ENCODE measurements at places on chromosomes 2 and 18.
A peak's percentile ranks its signal among the peaks of the same experiment; 100 is the strongest.

DNA sequence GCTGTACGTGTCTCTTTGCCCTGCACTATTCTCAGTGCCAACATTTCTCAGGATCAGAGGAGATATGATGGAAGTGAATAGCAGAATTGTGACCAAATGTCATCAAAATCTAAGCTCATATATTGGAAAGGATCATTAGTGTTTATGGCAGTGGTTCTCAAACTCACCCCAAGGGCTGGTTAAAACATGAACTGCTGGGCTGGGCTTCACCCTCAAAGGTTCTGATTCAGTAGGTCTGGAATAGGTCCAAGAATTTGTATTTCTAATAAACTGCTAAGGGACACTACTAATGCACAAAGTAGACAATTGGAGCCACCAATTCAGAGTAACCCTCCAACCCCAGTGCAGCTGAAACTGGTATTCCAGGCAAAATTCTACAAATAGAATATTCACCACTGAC is 317.9 kb upstream of the UBE2E3 start:
- no peak for DNase-seq

GRCh38 chr2:63121055-63121834 is 70.6 kb downstream of the OTX1 start:
- no peak for DNase-seq

DNA sequence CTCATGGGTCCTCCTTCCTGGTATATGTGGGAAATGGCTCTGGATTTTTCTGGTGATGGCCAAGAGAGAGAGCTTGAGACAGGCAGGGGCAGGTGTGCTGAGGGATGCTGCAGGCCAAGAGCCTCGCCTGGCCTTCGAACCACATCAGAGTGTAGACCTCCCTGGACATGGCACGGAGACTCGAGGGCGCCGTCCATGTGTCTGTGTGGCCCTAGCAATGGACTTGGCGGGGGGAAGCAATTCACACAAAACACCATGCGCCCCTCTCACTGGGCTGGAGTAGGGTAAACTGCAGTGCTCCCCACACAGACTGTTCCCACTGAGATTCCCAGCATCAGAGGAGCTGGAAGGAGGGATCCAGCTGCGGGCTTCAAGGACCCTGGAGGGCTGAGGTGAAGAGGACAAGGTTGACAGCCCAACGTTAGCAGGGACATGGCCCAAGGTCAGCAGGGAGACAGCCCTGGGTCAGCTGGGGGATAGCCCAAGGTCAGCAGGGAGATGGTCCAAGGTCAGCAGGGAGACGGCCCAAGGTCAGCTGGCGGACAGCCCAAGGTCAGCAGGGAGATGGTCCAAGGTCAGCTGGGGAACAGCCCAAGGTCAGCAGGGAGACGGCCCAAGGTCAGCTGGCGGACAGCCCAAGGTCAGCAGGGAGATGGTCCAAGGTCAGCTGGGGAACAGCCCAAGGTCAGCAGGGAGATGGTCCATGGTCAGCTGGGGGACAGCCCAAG is 75.4 kb upstream of the HDAC4 start:
- no peak for DNase-seq

DNA sequence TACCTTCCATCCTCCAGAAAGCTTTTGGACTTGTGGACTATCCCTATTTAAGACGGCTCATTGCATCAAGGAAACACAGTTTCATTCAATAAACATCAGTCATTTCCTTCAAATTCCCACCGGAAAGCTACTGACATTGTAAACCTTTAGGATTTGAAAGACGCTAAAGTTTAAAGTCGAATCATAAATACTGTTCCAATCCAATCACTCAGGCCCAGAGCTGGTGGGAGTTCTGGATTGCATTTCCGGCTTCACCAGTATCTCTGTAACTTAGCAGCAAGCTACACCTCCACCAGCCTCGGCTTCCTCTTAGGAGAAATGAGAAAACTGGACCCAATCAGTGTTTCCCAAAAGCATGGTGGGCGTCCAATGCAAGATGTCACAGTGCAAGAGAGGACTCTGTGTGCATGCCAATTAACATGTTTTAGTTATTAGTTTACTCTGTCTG is 1.6 kb downstream of the WDFY1 start:
- DNase-seq, result peak; percentile 18

DNA sequence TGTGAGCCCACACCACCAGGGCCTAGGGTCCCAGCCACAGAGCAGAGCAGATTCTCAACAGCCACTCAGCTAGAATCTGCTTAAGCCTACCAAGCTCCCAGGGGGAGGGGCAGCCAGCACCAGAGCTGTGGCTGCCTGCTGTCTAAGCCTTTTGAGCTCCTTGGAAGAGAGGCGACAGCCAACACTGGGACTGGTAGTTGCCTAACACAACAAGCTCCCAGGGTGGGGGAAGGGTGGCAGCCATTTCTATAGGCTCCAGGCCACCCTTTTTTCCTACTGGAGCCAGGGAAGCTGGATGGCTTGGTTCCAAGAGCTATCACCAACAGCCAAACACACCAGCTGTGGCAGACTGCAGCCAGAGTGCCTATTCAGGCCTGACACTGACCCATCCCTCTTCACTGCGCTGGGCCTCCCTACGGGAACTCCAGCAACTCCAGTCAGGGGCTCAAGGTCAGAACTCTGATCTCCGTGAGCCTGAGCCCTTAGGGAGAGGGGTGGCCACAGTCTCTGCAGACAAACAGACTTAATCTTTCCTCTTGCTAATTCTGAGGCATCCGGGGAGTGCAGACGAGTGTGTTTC is 1824.3 kb upstream of the CELF4 start:
- DNase-seq, result no peak

GRCh38 chr2:63249161-63249560 is 198.5 kb downstream of the OTX1 start:
- DNase-seq, result no peak

- no peak for DNase-seq
These were observed 406.5 kb downstream of the XIRP2 start for GRCh38 chr2:167294776-167295140.

DNA sequence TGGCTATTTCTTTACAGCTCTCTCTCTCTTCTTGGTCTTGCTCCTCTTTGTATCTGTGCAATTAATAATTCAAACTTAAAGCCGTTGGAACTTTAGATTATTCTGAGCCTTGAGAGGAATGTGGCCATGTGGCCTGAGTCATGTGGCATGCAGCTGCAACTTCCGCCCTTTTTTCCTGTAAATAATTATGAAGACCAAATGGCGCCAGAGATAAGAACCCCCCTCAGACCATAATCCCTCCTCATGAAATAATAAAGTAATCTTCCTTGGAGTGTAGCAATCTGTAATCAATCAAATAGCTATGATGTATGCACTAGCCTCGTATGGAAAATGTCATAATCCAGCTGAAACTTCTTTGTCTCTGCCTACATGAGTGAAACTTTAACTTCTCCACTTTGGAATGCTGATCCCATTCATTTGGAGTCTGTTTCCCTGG is 13.5 kb upstream of the TWSG1 start:
- DNase-seq, result no peak

DNA sequence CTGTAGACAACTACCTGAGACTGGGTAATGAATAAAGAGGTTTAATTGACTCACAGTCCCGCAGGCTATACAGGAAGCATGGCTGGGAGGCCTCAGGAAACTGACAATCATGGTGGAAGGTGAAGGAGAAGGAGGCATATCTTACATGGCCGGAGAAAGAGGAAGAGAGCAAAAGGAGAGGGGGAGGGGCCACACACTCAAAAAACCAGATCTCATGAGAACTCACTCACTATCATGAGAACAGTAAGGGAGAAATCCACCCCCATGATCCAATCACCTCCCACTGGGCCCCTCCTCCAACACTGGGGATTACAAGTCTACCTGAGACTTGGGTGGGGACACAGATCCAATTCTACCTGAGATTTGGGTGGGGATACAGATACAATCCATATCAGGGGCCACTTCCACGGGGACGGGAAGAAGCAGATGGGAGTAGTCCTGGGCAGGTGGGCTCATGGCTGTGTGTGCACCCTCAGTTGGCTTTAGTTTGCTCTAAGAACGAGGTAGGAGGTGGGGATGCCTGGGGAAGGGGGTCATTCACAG is 9.9 kb downstream of the MAB21L4 start:
- DNase-seq, result no peak

DNA sequence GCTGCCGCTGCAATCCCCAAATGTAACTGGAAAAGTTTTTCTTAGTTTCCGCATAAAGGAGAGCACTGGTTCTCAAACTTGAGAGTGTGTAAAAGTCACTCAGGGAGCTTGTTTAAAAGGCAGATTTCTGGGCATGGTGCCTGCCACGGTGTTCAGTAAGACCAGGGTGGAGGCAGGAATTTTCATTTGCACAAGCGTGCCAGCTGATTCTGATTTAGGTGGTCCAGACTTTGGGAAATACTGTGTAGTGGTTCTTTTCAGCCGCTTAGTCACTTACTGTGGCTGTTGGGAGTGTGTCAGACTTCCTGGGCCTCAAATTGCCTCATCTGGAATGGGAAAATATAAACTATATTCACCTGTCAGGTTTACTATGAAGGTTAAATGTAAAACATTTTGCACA is 788 bp downstream of the ARMC9 start:
- no peak for DNase-seq

GRCh38 chr18:74234326-74235171 is 57.2 kb downstream of the CYB5A start:
- no peak for DNase-seq

DNA sequence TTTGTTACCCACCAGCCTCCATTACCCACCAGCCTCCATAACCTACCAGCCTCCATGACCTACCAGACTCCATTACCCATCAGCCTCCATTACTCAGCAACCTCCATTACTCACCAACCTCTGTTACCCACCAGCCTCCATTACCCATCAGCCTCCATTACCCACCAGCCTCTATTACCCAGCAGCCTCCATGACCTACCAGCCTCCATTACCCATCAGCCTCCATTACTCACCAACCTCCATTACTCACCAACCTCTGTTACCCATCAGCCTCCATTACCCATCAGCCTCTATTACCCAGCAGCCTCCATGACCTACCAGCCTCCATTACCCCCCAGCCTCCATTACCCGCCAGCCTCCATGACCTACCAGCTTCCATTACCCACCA is 133.3 kb upstream of the HS6ST1 start:
- no peak for DNase-seq

- no peak for DNase-seq
These were observed 184.7 kb upstream of the LINC00305 start for GRCh38 chr18:64333584-64333983.

- DNase-seq, result no peak
These were observed 173.7 kb downstream of the PTPRM start for GRCh38 chr18:7740821-7741220.

- no peak for DNase-seq
These were observed 29.1 kb downstream of the TMEM131 start for GRCh38 chr2:97966545-97967215.

- no peak for DNase-seq
These were observed 72.0 kb upstream of the TMEM178A start for GRCh38 chr2:39593439-39594393.

GRCh38 chr2:9740382-9741073 is 102.7 kb upstream of the TAF1B start:
- DNase-seq, result no peak

- DNase-seq, result no peak
These were observed 14.6 kb downstream of the ALPG start for GRCh38 chr2:232421189-232421785.

GRCh38 chr2:154243685-154244084 is 372.0 kb downstream of the GALNT13 start:
- no peak for DNase-seq

GRCh38 chr2:149399934-149400615 is 69.7 kb downstream of the LYPD6 start:
- DNase-seq, result no peak

DNA sequence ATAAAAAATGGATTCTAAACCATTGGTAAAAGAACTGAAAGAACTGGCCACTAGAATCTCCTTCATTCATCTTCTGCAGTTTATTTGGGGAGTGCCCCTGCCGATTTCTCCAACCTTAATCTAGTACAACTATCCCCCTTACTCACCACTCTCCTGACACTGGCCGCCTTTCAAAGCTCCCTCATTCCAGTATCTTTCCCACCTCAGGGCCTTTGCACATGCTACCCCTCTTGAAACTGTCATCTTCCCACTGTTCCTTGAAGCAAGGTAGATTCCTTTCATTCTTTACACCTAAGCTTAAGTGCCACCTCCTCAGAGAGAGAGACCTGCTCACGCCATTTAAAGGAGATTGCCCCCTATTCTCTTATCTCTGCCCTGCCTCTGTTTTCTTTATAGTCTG is 147.9 kb downstream of the MCFD2 start:
- no peak for DNase-seq

- no peak for DNase-seq
These were observed 46.9 kb downstream of the UXS1 start for GRCh38 chr2:106147159-106147558.

- DNase-seq, result no peak
These were observed 39.2 kb upstream of the GALNT1 start for GRCh38 chr18:35542356-35542755.

DNA sequence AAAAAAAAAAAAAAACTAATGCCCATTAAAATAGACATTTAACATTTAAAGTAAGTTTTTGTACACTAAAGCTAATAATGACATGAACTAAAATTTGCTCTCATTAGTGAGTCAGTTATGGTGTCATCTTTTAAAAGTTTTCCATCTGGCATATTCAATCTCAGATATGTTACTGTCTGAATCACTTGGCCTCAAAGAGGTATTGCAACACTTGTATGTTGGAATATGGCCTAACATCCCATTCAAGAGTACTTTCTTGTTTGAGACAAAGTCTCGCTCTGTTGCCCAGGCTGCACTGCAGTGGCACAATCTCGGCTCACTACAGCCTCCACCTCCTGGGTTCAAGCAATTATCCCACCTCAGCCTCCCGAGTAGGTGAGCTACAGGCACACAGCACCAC is 169.7 kb downstream of the TMEM163 start:
- no peak for DNase-seq

DNA sequence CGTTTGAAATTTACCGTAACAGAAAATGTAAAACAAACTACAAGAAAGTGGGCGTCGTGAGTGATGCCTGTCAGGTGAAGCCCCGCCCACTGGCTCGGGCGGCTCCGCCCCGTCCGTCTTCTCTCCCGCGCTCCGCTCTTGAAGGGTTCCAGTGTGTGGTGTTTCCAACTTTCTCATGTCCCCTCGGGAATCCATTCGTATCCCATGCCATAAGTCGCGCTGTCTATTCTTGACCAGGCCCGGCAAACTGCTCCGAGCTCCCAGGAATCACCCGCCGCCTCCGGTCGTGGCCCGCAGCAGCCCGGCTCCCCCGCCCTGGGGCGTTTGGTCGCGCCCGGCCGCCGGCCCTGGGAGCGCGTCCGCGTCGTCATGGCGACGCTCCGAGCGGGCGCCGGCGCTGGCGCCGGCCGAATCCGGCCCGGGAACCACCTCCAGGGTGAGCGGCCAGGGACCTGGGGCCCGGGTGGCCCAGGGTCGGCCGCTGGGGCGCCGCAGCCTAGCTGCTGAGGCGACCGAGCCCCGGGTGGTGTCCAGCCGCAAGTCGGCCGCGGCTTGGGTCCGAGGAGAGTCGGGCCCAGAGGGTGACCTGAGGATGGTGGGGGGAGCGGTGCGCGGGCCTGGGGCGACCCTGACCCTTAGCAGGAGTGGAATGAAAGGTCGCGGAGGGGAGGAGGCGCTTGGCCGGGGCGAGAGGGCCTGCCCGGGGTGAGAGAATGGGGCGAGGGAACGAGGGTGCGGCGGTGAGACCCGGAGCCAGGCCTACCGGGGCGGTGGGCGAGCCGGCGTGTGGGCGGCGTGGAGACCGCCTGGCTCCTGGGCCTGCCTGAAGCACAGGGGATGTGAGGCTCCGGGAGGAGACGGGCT is at the start of gene CFAP221:
Gene CFAP221 (plus strand): TSS at position 375 of the 864 bp plus-strand sequence. CDS start 1,683 bp downstream, outside the sequence.
- DNase-seq, result peak; percentile 98

All from right kidney (tissue), 9 donors.